ENCODE measurements at places on chromosomes 5 and 9.

- ATAC-seq = peak; percentile 43
These were observed 637 bp upstream of the SMC5 start for GRCh38 chr9:70257991-70258691.

DNA sequence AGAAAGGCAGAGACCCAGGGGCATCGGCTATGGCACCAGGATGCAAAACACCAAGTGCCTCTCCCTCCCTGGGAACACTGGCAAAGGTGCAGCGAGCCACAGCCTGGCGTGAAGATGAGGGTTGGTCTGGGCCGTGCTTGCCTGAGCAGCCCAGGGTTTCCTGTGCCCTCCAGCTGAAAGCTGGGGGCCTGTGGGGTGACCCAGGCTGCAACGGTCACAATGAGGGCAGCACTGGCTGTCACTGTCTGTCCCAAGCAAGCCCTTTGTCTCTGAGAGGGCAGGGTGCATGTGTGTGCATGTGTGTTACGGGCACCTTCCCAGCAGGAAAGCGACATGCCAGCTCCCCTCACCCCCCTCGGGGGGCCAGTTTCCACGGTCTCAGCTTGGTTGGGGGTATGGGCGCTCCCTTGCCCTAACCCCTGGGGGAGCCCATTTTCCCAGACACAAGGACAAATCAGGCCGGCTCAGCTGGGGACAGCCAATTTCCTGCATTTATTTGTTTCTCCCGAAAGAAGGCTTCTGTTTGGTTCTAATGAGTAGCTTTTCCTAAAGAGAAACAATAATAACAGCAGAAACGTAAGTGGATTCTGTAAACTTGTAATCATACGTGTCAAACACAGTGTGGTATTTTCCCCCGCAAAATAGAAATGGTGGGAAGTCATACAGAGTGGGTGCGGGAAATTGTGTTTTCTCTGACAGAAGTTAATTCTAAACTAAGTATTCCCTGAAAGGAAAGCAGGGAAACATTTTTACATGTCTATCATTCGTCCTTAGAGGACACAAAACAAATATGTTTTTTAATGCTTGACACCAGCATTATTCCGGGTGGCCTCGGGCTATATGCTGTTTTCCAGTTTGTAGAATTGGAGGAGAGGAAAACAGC is 21.3 kb downstream of the MRPL36 start:
- no peak for ATAC-seq

DNA sequence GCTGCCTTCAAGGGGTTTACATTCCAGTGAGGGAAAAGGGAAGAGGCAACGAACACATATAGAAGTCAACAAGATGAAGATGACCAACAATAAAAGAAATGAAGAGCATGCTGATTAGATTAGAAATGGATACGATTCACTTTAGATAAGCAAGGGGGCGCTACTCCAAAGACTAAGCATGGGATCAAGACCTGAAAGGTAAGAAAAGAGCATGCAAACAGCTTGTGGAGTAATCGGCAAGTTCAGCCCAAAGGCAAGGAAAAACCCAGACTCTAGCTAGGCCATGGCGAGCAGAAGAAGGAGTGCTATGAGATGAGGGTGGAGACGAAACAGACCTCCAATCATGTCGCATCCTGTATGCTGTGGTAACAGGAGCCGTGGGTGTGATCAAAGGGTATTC is 124.4 kb downstream of the FANCC start:
- no peak for ATAC-seq

- ATAC-seq = no peak
These were observed 1285.8 kb upstream of the CDH9 start for GRCh38 chr5:28324174-28324573.

DNA sequence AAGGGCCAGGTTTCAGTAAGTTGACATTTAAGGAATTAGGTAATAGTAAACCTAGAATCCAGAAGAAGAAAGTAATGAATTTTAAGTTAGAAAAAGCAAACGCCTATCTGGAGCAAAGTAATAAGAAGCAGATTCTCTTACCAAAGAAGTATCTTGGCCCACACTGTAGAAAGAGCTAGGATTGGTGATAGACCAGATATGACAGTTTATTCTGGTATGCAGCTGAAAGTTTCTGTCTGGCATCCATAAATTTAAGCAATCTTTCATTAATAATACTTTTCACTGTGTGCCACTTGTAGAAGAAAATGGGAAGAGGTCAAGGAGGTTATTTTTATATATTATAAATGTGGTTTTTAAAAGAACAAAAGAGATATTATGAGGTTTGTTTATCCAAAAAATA is 3.0 kb downstream of the RECK start:
- peak; percentile 80 for ATAC-seq

DNA sequence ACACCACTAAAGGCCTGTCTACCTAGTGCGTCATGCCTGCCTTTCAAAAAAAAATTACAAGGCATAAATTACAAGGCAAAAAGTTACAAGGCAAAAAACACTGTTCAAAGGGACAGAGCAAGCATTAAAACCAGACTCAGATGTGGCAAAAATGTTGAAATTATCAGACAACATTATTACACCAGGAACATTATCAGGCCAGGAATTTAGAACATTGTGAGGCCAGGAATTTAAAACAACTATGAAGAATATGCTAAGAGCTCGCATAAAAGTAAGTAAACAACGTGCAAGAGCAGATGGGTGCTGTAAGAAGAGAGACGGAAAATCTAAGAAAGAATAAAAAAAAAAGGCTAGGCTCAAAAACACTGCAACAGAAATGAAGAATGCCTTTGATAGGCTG is 18.2 kb upstream of the MLANA start:
- no peak for ATAC-seq

DNA sequence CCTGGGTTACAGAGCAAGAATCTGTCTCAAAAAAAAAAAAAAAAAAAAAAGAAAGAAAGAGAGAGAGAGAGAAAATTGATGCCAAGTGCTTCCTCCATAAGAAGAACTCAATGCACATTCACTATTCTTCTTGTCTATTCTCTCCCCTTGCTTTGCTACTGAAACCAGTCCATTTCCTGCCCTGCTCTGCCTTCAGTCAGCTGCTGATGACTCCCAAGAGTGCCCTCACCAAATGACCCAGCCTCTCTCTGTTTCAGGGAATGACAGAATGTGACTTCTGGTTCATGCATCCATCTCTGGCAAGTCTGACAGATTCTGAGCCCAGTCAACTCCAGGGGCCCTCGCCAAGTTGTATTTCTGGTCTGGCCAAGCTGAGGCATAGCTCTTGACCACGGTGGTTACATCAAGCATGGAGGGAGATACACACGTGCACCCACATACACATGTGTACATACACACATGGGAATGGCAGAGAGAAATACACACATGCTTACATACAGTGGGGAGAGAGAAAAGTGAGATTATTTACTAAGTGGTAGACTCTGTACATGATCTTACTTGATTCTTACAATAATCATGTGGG is 106.2 kb downstream of the NSG2 start:
- ATAC-seq = no peak

GRCh38 chr9:135797507-135798262 is 95.7 kb downstream of the KCNT1 start:
- ATAC-seq = peak; percentile 87
